ENCODE measurements at places on chromosomes 1 and 21. TPM values are rescaled to one million over a fixed set of nuclear protein-coding genes. Genes with fewer than 3 reads are reported as not detected.

Gene U2AF1
- total RNA-seq: 45.7 TPM

Gene KLF17
- 0.42 TPM for total RNA-seq

DNA sequence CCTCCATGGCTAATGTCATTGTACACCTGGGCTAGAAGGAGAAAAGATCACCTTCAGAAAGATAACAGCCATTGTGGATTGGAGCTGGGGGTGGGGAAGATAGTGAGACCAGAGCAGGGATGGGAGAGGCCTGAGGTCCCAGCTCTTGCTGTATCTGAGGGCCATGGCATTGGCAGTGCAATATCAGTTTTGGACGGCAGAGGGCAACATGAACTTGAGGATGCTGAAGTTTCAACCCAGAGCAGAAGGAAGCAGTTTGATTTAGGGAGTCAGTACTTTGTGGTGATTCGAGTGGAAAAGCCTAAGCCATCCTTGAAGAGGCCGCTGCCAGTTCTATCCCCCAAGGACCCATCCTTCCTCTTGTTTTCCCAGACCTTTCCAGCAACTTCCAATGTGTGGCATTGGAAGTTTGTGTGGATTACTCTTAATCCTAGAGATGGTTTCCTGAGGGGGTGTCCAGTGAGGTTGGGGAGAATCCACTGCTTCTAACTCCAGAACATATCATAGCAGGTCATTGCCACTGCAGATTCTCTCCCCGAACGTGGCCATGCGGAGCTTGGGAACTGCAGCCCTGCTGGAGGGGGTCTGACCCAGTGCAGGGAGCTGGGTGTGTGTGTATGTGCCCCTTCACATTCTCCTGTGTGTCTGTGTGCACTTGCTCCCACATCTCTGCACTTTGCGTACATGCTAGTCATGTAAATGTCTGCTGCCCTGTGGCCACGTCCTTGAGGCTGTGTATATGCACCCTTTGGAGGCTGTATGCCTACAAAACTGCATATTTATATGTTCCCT lies 24.1 kb downstream of the SLC26A9 start:
- no peak overlapping the region for H3K4me3 ChIP-seq
- peaks cover 28% of the 10 kb centered on the region for H3K4me1 ChIP-seq
- DNase-seq: peak; percentile 95
- H3K27me3 ChIP-seq: no peaks in the 10 kb centered on the region
- H3K36me3 ChIP-seq: no peaks in the 10 kb centered on the region
- no peak overlapping the region for H3K27ac ChIP-seq

- H3K27me3 ChIP-seq: no peaks in the 10 kb centered on the region
- peak; percentile 77 for DNase-seq
- H3K4me1 ChIP-seq: peaks cover 64% of the 10 kb centered on the region
- peak overlapping the region; percentile 99 for H3K27ac ChIP-seq
- H3K4me3 ChIP-seq: peak overlapping the region; percentile 91
- no peaks in the 10 kb centered on the region for H3K36me3 ChIP-seq
Measured at GRCh38 chr1:221740369-221740992, 1.4 kb downstream of the DUSP10 start.

DNA sequence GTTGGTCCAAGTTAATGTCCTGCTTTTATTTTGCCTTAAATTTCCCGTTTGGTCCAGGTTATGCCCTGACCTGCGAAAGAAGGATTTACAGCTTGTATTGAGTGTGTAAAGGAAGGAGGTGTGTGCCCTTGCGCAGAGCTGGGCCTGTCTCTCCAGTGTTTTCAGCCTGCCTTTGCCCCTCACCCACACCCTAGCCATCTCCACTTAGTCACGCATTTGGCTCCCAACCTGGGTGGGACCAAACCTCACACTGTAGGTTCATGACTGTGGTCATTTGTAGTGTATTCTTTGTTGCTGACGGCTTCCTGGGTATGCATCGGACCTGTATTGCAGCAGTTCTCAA lies 572 bp upstream of the SRSF10 start:
- peak overlapping the region; percentile 87 for H3K4me3 ChIP-seq
- no peak for DNase-seq
- no peaks in the 10 kb centered on the region for H3K27me3 ChIP-seq
- no peaks in the 10 kb centered on the region for H3K36me3 ChIP-seq

Gene AADACL3
- total RNA-seq: not detected

Gene SPATA21
- not detected for total RNA-seq

- no peaks in the 10 kb centered on the region for H3K4me1 ChIP-seq
- H3K27ac ChIP-seq: no peak overlapping the region
- no peaks in the 10 kb centered on the region for H3K36me3 ChIP-seq
- no peak for DNase-seq
- no peaks in the 10 kb centered on the region for H3K27me3 ChIP-seq
Measured at GRCh38 chr1:50822035-50822776, 137.9 kb downstream of the FAF1 start.

Gene WNT4
- 0.33 TPM for total RNA-seq

GRCh38 chr1:200917291-200917817 lies 22.7 kb downstream of the INAVA start:
- H3K36me3 ChIP-seq: no peaks in the 10 kb centered on the region
- H3K4me3 ChIP-seq: no peak overlapping the region
- H3K4me1 ChIP-seq: no peaks in the 10 kb centered on the region
- no peak overlapping the region for H3K27ac ChIP-seq
- no peak for DNase-seq

- H3K4me1 ChIP-seq: peaks cover 10% of the 10 kb centered on the region
- H3K36me3 ChIP-seq: no peaks in the 10 kb centered on the region
- no peak overlapping the region for H3K27ac ChIP-seq
- no peak overlapping the region for H3K4me3 ChIP-seq
- no peak for DNase-seq
Measured at GRCh38 chr1:78286686-78287085, 204.1 kb upstream of the PTGFR start.

DNA sequence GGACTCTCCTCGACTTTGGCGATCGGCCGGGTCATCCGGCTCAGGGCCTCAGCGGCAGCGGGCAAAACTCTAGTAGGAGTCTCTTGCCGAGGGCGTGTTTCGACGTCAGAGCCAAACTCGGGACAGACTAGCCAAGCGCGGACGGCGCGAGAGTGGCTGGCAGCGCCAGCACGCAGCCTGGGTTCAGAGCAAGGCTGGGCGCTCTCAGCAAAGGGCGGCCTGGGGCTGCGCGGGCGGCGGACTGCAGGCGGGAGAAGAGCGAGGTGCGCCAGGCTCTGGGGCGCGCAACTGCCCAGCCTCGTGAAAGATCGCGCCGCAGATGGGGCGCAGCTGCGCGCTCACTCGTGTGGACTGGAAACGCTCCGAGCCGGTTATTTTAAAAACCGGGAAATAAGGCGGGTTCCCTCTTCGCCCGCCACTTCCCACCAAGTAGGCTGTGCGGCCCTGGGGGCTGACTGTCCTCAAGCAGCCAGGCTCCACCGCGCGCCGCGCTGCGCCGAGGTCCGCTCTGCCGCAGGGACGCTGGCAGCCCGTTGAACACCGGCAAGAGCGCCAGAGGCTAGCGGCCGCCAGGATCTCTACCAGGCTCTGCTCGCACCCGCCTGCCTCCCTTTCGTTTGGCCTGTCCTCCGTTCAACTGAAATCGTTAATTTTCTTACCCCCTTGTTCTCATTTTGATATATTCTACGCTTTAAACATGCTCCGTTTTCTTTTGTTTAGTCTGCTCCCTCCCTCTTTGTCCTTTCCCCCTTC lies 2.4 kb downstream of the ALX3 start:
- H3K27me3 ChIP-seq: peaks cover 72% of the 10 kb centered on the region
- peaks cover 23% of the 10 kb centered on the region for H3K4me1 ChIP-seq
- no peak for DNase-seq
- H3K27ac ChIP-seq: no peak overlapping the region
- H3K4me3 ChIP-seq: no peak overlapping the region
- H3K36me3 ChIP-seq: no peaks in the 10 kb centered on the region

DNA sequence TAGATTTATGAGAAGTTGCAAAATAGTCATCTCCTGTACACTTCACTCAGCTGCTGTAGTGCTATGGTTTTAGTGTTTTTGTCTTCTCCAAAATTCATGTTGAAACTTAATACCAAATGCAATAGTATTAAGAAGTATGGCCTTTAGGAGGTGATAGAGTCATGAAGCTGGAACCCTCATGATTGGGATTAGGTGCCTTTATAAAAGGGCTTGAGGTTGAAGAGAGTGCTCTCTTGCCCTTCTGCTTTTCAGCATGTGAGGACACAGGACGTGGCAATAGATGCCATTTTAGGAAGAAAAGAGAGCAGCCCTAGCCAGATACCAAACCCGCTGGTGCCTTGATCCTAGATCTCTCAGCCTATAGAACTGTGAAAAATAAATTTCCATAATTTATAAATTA lies 87.6 kb downstream of the CTH start:
- no peak for DNase-seq
- H3K4me1 ChIP-seq: peaks cover 7% of the 10 kb centered on the region
- H3K27me3 ChIP-seq: no peaks in the 10 kb centered on the region
- no peak overlapping the region for H3K4me3 ChIP-seq
- H3K36me3 ChIP-seq: no peaks in the 10 kb centered on the region
- no peak overlapping the region for H3K27ac ChIP-seq

Gene RUNX3
- 1.2 TPM for total RNA-seq

GRCh38 chr1:21217812-21218596 lies 41.3 kb upstream of the EIF4G3 start:
- peaks cover 19% of the 10 kb centered on the region for H3K4me1 ChIP-seq
- DNase-seq: no peak
- H3K27me3 ChIP-seq: no peaks in the 10 kb centered on the region

- DNase-seq: no peak
- no peak overlapping the region for H3K27ac ChIP-seq
- H3K27me3 ChIP-seq: no peaks in the 10 kb centered on the region
- H3K4me1 ChIP-seq: no peaks in the 10 kb centered on the region
- no peaks in the 10 kb centered on the region for H3K36me3 ChIP-seq
- no peak overlapping the region for H3K4me3 ChIP-seq
Measured at GRCh38 chr21:42630626-42631025, 22.8 kb upstream of the PDE9A start.

GRCh38 chr1:172203902-172204301 lies 216.6 kb upstream of the C1orf105 start:
- H3K36me3 ChIP-seq: no peaks in the 10 kb centered on the region
- H3K27ac ChIP-seq: no peak overlapping the region
- no peaks in the 10 kb centered on the region for H3K27me3 ChIP-seq
- H3K4me3 ChIP-seq: no peak overlapping the region

DNA sequence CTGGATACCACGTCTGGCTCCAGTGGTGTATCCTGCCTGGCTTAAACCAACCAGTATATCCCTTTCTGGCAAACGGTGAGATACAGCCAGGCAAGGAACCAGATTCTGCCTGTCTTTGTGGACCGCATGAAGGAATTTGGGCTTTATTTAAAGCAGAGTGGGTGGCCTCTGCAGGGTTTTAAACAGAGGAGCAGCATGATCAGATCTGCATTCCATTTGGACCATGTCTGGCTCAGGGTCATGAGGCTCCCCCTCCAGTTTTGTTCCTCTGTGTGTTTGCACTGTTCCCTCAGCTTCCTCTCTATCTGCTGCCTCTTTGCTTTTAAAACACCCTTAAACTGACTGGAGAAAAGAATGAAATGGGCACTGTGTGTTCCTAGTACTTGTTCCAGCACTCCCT lies 195.0 kb downstream of the GIPC2 start:
- DNase-seq: no peak
- no peaks in the 10 kb centered on the region for H3K4me1 ChIP-seq
- no peak overlapping the region for H3K4me3 ChIP-seq

DNA sequence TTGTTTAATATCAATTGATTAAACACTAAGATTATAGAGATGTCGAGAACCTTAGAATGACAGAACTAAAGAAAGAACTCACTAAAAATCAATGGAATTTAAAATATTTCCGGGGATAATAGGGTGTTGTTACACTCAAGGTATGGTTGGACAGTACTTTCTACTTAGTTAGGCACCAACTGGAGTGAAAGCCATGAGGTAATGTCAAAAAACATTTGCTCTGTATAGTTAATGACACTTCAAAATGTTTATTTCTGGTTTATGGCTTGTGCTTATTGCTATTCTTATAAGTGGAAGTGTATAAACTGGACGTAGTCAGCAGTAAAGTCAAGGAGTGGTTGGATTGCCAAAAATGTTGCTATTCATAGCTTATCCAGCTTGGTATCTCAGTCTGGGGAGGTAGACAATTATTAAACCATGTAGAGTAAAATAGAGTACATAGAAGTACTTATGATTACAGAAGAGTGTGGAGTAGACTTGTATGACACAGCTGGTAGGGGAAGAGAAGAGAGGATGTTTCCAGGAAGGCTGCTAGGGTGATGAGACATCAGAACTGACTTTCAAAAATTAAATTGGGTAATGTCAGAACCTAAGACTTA lies 56.5 kb upstream of the BMP8A start:
- H3K4me1 ChIP-seq: peaks cover 21% of the 10 kb centered on the region
- H3K27me3 ChIP-seq: no peaks in the 10 kb centered on the region
- H3K4me3 ChIP-seq: no peak overlapping the region

Gene OR6K3
- not detected for total RNA-seq

Gene CHI3L2
- 5.4 TPM for total RNA-seq

DNA sequence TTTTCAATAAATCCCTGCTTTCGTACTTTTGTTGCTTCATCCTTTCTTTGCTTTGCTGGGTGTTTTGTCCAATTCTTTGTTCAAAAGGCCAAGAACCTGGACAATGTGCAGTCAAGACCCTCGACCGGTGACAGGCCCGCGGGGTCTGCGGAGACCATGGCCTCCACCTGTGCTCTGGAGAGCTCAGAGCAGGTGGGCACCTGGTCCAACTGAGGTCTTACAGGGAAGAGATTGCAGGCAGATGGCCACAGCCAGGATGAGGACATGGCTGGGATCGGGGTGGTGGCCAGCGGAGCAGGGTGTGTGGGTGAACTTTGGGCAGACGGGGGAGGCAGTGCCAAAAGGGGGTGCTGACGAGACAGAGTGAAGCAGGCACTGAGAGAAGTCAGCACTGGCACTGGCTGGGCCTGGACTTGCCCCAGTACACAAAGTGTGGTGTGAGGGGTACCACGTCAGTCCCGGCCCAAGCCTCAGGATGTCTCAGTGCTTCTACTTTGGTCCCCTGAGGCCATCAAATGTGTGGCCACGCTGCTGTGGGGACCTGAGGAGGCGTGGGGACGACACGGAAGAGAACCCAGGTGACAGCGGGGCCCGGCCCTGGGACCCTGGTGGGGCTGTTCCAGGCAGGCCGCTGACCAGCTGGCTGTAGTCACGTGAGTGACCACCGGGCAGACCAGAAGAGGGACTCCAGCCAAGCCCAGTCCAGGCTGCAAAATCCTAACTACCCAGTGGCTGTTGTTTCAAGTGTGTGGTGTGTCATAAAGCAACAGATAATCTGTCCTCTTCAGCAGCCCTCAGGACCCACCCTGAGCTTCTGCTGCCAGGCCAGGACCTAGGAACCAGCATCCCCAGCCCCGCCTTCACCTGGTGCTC lies 10.4 kb upstream of the CCDC27 start:
- H3K27me3 ChIP-seq: no peaks in the 10 kb centered on the region
- no peak for DNase-seq
- H3K4me1 ChIP-seq: peaks cover 40% of the 10 kb centered on the region
- no peak overlapping the region for H3K27ac ChIP-seq
- H3K36me3 ChIP-seq: peaks cover 24% of the 10 kb centered on the region

GRCh38 chr1:85274969-85275453 lies 1.4 kb downstream of the BCL10 start:
- DNase-seq: no peak
- H3K4me1 ChIP-seq: peaks cover 55% of the 10 kb centered on the region
- peaks cover 9% of the 10 kb centered on the region for H3K36me3 ChIP-seq
- H3K4me3 ChIP-seq: peak overlapping the region; percentile 86
- peak overlapping the region; percentile 93 for H3K27ac ChIP-seq

- H3K27me3 ChIP-seq: no peaks in the 10 kb centered on the region
- no peak for DNase-seq
- peaks cover 31% of the 10 kb centered on the region for H3K36me3 ChIP-seq
- H3K27ac ChIP-seq: peak overlapping the region; percentile 88
- H3K4me3 ChIP-seq: peak overlapping the region; percentile 72
Measured at GRCh38 chr1:234373959-234374254, 651 bp downstream of the COA6 start.

- DNase-seq: no peak
- peaks cover 64% of the 10 kb centered on the region for H3K36me3 ChIP-seq
- H3K4me1 ChIP-seq: no peaks in the 10 kb centered on the region
- no peak overlapping the region for H3K4me3 ChIP-seq
Measured at GRCh38 chr1:6534248-6534822, 20.0 kb downstream of the NOL9 start.
